ENCODE measurements at places on chromosomes 5 and 9. TPM values are rescaled to one million over a fixed set of nuclear protein-coding genes. Genes with fewer than 3 reads are reported as not detected.

DNA sequence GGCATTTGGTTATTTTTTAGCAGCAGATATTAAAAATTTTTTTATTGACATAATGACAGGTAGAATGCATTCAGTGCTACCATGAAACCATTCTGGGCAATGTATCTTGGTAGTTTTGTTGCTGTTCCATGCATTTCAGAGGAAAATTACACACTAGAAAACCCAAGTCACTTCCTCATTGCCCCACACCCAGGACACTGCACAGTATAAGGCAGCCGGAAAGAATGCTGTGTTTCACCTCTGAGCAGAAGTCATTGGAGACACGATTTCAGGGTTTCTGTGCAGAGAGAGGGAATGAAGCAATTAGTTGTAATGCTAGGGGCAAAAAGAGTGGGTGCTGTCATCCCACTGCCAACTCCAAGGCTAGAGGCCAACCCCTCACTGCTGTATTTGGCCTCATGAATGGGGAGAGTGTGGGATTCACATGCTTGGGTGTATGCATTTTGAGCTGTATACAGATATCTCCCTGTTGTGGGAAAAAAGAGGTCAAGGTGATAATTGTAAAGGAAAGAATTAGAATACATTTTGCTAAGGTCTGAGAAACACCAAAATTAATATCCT, 290.5 kb downstream of the BNC2 start:
- DNase-seq = no peak

GRCh38 chr5:149063017-149063687, at the start of gene SH3TC2:
SH3TC2 (minus strand) TSS chr5:149063062; CDS start chr5:149063022, 40 bp downstream.
- peak; percentile 61 for DNase-seq

DNA sequence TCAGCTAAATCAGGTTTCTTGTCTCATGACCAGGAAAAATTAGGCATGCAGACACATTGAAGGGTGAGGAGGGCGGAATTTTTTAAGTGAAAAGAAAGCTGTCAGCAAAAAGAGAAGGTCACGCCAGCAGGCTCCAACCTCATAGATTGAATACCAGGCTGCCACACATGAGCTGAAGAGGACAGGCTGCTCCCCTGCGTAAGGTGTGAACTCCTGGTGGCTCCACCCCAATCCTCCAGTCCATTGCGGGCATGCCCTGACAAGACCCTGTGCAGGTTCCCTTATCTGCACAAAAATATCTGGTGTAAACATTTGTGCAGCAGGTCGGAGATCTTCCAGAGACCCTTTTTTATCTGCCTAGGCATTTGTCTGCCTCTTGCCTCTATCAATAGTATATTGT, 22.9 kb upstream of the TEX10 start:
- no peak for DNase-seq

GRCh38 chr5:112109331-112110007, 309.6 kb downstream of the EPB41L4A start:
- peak; percentile 87 for DNase-seq

MARVELD2 gene
- total RNA-seq = 0.54 TPM

GRCh38 chr9:83385317-83385716, 152.9 kb downstream of the FRMD3 start:
- DNase-seq = no peak

DNA sequence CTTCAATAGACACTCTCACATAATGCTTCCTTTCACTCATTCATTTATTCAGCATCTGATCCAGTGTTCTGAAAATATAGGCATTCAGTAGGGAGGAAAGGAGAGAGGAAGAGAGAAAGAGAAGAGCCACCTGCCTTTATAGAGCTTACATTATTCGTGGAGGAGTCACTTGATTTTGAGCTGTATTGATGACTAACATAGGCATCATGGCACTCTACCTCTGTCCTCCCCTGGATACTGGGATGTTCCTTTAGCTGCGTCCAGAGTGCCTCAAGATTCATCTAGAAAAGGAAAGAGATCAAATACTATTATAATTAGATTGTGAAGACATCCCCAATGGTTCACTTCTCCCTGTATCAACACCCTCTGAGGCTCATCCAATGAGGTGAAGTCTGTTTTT, 345.1 kb downstream of the SPATA31D1 start:
- peak; percentile 35 for DNase-seq

GRCh38 chr9:36207546-36208012, 16.9 kb downstream of the CLTA start:
- peak; percentile 63 for DNase-seq

STING1 gene
- total RNA-seq = 20.6 TPM

GRCh38 chr5:88743231-88743834, 139.7 kb downstream of the MEF2C start:
- peak; percentile 20 for DNase-seq

GRCh38 chr5:88094906-88095496, 173.6 kb downstream of the TMEM161B start:
- DNase-seq = no peak

- no peak for DNase-seq
Measured at GRCh38 chr9:72255569-72255968, 106.3 kb downstream of the GDA start.

DNA sequence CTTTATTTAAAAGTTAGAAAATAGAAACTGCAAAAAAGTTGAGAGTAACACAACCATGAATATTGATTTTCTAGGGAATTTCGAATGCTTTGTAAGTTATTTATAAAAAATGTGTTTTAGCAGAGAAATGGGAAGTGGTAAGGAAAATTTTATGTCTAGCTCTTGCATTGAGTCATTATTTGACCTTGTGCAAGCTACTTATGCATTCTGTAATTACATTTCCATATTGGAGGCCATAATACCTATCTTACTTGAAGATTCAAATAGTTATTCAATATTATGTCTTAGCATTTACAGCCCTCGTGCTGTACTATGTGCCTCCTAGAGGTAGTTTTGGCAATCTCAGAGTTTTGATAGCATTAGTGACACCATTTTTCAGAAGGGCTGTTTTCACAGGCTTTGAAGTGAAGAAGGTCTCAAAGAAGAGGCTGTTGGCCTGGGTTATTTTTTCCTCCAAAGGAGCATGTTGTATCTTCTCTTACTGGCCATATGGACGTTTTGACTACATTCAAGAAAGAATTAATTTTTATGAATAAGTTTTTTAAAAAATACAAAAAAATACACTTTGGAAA, 7.4 kb upstream of the DAP start:
- DNase-seq = no peak

PTGES gene
- total RNA-seq = 2.8 TPM

- no peak for DNase-seq
Measured at GRCh38 chr5:115355095-115355494, 58.6 kb upstream of the CCDC112 start.

SHC3 gene
- 13.9 TPM for total RNA-seq

SHISAL2B gene
- total RNA-seq = not detected

- peak; percentile 72 for DNase-seq
Measured at GRCh38 chr5:128021411-128021810, 62.2 kb upstream of the SLC12A2 start.

BTNL3 gene
- not detected for total RNA-seq

ALDOB gene
- not detected for total RNA-seq

All from IMR-90 (cell line).